ENCODE measurements at places on chromosomes 6 and 20.

DNA sequence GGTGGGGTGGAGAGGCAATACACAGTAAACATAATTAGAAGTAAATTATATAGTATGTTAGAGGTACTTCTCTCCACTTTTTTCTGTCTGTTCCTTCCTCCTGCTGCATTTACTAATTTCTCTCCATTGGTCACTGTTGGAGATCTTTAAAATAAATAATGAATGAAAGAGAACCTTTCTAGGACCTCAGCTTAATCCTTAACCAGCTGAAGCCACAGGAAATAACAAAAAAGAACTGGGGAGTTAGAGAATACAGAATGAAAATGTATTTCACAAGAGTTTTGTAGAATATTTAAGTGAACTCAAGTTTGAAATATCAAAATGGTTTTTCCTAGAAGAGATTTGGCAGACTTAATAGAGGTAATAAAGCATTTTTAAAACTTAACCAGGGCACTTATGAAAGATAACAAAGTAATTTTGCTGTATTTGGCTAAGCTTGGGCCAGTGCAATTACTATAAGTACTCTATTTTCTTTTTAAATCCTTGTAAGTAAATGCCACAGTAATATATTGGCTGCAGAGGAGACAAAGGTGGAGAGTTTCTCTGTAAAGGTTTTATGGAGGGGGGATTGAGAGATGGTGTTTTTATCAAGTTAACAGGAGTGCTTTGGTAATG lies 405.0 kb downstream of the CDKAL1 start:
- no peak for DNase-seq

DNA sequence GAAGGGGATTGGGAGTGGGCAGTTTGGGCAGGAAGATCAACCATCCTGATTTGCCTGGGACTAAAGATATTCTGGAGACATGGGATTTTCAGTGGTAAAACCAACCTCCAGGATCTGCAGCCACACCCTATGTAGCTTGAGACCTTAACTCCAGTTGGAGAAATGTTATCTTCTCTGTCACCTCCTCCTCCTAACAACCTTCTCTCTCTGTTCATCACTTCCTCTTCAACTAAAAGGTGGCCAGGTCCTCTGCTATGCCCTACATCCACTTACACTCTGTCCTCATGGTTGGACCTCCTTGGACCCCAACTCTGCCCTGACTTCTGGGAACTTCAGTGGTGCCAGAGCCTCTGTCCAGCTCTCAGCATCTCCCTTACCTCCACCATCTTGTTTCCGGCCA lies 42.0 kb upstream of the SLC9A8 start:
- DNase-seq: no peak

- no peak for DNase-seq
Measured at GRCh38 chr6:112235956-112236355, 18.4 kb downstream of the LAMA4 start.

DNA sequence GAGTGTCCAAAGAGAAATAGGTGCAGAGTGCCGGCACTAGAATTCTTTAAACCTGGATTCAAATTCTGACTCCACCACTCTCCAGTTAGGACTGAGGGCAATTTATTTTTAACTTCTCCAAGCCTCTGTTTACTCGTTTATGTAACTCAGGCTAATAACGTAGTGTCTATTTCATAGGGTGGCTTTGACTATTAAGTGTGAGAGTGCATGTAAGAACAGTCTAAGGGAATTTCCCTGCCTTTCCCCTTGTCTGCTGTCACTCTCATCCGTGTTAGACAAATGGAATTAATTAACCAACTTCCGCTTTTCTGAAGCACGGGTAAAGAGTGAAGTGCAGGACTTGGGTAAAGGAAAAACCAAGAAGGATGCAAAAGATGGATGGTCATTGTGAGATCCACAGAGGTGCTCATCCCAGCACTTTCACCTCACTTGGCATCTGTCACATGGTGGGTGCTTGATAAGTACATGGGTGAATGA lies 4.1 kb upstream of the ZKSCAN8 start:
- DNase-seq: no peak

DNA sequence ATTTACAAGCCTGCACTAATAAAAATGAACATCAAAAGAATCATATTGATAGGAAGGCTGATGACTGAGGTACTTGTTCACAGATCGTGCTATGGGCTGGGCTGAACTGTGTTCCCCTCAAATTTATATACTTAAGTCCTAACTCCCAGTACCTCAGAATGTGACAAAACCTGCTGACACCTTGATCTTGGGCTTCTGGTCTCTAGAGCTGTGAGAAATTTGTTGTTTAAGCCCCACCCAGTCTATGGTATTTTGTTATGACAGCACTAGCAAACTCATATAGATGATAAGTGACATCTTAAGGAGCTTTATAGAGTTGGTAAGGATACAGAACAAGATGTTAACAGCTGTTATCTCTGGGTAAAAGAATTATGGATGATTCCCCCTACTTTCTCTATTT lies 13.8 kb downstream of the UBE2V1 start:
- no peak for DNase-seq

DNA sequence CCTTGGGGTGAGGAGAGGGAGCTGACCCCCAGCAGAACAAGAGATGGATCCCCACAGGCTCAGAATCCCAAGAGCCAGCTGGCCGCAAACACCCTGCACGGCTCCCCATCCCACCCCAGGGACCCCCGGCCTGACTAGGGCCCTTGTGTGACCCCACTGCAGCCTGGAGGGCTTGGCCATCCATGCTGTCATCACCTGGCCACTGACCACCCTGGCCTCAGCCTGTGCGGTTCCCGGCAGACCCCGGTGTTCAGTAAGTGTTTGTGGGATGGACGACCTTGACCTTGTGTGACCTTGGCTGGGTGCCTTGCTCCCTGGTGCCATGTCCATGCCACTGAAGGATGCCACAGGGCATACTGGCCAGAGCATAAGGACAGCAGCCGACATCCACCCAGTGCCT lies 328.3 kb downstream of the TAF4 start:
- no peak for DNase-seq

GRCh38 chr6:111113336-111114086 lies 26.2 kb downstream of the SLC16A10 start:
- no peak for DNase-seq

- DNase-seq: no peak
Measured at GRCh38 chr6:118283766-118284165, 264.3 kb upstream of the PLN start.

Measured in mesenteric fat pad (tissue), 1 donor.